Ecto neural progenitor cell (in vitro differentiated cells): ENCODE measurements at places on chromosomes 4 and X.

DNA sequence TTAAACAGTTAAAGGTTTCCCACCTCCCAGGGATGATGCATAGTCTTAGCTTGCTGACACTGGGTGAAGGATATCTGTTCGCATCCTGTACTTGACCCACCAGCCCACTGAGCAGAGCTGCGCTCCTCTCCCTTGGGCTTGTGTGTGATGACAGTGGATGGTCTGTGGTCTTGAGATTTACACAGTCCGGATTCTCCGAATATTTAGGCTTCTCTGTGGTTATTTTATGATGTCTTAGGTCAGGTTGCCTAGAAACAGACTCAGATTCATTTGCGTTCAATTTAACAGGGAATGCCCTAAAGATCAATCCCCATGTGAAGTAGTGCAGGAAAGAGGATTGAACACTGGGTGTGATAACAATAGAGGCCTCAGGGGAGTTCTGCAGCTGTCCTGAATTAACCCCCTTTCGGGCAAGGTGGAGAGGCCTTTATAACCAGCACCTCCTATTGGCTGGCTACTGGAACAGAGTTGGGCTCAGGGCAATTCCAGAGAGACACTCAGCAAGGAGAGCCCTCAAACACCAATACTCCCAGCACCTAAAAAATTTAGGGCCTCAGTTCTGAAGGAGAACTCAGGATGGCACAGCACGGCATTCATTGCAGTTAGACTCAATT lies 653.2 kb upstream of the GALNT7 start:
- DNase-seq, result no peak

GRCh38 chrX:40164751-40165150 lies 67.0 kb upstream of the BCOR start:
- DNase-seq, result no peak

GRCh38 chrX:40291553-40291952 lies 193.8 kb upstream of the BCOR start:
- DNase-seq, result no peak

DNA sequence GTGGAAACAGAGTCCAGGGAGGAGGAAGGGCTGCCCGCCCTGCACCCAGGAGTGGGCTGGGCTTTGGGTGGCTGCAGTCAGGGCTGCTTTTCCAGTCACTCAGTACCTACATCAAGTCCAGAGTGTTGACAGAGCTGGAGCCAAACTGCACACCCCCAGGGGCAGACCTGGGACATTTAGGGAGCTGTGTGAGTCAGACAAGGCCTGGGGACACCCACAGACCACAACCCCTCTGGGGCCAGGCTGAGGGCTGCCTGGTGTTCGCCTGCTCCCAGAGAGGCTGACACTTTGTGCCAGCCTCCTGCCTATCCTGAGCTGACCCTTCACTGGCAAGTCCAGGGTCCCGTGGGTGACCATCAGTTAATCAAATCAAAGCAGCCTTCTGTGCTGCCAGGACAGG lies 240.0 kb downstream of the BCOR start:
- DNase-seq, result no peak

DNA sequence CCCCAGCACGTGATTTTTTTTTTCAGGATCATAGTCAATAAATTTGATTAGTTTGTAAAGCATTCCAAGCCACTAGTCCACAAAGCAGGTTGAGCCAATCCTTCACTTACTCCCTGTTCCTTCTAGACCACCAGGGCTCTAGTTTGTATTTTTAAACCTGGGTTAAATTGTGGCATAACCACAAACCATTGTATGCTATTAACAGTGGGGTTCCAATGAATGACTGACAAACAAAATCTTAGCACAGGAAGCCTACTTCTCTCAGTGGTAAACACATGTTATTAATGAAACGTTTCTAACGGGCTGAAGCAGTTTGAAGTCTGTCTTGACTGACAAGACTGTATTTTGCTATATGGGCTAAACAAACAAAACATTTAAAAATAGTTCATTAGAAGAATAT lies 48.6 kb upstream of the GYPA start:
- no peak for DNase-seq

DNA sequence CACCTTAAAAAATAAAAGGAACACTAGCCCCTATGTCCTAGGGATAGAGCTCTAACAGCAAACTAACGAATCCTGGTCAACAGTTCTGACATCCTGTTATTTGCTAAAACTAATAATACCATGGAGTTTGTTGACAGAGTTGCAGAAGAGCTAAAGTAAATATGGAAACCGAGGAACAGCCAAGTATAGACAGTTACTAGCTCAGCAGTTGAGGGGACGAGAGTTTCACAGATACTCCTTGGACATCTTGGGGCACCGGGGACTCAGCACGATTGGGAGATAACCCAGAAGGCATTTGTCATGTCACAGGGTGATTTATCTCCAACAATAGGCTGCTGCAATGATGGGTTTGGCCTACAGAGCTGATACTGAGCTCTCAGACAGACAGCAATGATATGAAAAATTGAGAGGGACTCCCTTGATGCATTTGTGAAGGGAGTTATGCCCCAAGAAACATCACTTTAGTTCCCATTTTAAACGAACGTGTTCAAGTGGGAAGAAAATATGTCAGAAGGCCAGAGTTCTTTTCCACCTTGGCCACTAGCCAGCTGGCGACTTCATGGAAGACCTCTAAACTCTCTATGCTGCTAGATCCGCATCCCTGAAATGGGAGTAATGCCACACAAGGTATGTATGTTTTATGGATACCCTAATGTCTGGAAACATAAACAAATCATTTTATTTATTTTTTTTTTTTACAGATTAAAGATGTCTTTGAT lies 48.6 kb downstream of the TSC22D3 start:
- DNase-seq, result no peak
